ENCODE measurements at places on chromosomes 7 and 10.

DNA sequence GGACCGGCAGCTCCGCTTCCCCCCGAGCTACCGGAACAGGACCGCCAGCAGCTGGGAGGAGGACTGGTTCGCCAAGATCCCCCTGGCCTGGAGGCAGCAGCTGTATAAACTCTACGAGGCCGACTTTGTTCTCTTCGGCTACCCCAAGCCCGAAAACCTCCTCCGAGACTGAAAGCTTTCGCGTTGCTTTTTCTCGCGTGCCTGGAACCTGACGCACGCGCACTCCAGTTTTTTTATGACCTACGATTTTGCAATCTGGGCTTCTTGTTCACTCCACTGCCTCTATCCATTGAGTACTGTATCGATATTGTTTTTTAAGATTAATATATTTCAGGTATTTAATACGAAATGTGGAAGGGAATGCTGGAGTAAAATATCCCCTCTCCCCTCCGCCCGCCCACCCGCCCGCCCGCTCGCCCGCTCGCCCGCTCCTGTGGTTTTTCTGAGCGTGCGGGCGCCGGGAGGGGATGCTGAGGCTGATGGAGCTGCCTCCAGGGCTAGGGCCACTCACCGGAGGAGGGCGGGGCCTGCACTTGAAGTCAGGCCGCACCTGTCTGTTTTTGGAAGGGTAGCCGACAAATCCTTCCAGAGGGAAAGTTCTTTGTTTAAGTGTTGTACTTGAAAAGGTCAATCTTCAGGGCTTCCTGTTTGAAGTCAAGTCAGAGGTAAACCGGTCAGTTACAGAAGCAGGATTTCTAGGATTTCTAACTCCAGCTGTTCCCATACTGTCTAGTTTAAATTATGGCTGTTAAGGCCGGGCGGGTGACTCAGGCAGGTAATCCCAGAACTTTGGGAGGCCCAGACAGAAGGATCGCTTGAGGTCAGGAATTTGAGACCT is 30.5 kb downstream of the CHST12 start:
- DNase-seq, result no peak

GRCh38 chr7:54189330-54189729 is 352.8 kb upstream of the VSTM2A start:
- DNase-seq, result no peak

DNA sequence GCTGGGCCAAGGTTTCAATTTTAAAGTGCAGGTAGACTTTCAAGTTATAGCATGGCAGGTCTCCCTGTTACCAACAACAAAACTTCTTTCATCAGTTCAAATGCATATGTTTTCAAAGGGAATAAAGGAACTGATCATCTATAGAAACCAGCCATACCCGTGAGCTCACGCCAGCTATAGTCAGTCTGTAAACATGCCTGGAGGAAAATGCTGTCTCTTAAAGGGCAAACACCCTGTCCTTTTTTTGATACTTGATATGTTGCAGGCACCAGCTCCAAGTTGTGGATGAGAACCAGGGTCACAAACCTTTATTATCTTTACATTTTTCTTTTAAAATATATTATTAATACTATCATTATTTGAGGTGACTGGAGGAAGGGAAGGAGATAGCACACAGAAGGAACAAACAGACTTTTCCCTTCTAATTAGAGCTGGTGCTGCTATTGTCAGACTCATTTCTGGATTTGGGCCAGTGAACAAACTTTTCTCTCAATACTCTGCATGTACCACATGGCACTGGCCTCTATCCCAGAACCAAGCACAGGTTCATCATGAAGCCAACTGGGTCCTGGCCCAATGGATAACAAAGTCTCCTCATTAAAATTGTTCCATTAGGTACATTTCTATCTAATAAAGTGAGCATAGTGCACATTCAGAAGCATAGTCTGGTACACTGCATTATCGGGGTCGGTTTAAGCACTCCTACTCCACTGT is 1102.4 kb downstream of the SORCS3 start:
- no peak for DNase-seq

DNA sequence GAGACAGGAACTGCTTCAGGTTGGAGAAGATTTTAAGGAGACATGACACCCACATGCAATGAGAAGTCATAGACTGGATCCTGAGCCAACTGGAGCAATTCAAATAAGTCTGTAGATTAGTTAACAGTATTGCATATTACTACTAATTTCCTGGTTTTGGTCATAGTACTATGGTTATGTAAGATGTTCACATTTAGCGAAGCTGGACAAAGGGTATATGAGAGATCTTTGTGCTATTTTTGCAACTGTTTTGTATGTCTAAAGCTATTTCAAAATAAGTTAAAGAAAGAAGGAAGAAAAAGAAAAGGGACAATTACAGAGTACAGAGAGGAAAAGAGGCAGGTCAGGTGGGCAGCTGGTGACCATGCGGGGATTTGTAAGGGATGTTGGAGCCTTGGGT is 116.5 kb upstream of the SVIL start:
- DNase-seq, result no peak

- no peak for DNase-seq
Observed at GRCh38 chr10:51137756-51138529, 63.7 kb downstream of the PRKG1 start.

DNA sequence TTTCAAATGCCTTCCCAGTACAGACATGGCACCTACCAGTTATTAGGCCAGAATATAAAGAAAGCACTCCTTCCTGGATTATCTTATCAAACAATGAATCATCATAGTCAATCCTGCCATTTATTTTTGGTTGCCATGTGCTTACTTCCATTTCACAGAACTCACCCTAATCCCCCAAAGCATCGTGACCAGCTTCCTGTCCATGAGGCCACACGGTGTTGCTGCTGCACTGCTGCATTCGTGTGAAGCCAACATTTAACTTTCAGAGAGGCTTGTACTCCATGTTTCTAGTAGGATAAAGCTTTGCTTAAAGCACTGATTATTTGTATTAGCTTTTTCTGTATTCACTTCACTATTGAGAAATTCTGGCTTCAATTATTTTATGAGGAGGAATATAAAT is 14.4 kb downstream of the COL28A1 start:
- DNase-seq, result no peak

DNA sequence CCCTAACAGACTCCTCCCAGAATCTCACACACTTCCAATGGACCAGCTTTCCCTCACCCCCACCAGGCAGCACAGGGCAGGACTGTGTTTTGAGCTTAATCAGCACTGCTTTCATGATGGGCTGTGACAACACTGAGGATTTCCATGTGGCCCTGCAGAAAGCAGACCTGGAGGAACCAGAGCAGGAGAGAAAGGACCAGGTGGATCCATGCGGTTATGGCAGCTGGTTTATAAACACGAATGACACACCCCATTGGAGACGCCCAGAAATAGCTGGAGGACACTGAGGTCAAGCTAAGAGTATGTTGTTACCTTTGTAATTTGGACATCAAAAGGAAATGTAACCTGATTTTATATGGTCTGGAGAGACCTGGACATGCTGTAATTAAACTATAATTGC is 31.7 kb upstream of the HERPUD2 start:
- no peak for DNase-seq

GRCh38 chr7:17879075-17879661 is 61.1 kb downstream of the SNX13 start:
- DNase-seq, result no peak

DNA sequence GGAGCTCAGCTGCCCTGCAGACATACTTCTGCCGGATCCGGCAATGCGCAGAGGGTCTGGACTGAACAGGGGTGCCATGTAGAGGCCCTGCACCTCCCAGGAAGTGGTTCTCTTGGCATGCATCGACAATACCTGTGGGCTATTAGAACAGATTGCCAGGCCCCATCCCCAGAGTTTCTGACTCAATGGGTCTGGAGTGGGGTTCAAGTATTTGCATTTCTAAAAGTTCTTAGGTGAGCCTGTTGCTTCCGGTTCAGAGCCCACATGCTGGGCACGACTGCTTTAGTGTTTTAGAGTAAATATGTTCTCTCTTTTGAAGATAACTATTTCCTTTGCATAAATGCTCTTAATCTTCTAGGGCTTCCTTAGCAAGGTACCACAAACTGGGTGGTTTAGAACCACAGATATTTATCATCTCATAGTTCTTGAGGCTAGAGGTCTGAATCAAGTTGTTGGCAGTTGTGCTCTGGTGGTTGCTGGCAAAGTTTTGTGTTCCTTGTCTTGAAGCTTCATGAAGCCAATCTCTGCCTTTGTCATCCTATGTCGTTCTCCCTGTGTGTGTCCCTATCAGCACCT is 435.5 kb downstream of the TCERG1L start:
- DNase-seq, result no peak

DNA sequence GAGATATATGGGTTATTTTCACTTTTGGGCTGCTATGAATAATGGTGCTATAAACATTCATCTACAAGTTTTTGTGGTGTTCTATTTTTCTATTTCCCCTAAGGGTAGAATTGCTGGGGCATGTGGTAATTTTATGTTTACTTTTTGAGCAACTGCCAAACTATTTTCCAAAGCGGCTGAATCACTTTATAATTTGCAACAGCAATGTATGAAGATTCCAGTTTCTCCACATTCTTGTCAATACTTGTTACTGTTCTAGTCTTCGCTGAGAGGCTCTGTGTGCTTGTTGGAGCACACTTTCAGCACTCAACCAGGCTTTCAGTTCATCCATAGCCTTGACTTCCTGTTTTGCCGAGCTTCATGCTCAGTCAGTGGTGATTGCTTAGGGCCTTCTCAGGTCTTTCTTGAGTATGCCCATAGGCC is 39.0 kb downstream of the ADK start:
- no peak for DNase-seq

GRCh38 chr7:158994687-158995086 is 138.3 kb downstream of the DYNC2I1 start:
- no peak for DNase-seq
